ENCODE measurements at places on chromosomes 2 and 18.

- DNase-seq, result no peak
Measured at GRCh38 chr2:190250421-190250820, 69.2 kb downstream of the HIBCH start.

DNA sequence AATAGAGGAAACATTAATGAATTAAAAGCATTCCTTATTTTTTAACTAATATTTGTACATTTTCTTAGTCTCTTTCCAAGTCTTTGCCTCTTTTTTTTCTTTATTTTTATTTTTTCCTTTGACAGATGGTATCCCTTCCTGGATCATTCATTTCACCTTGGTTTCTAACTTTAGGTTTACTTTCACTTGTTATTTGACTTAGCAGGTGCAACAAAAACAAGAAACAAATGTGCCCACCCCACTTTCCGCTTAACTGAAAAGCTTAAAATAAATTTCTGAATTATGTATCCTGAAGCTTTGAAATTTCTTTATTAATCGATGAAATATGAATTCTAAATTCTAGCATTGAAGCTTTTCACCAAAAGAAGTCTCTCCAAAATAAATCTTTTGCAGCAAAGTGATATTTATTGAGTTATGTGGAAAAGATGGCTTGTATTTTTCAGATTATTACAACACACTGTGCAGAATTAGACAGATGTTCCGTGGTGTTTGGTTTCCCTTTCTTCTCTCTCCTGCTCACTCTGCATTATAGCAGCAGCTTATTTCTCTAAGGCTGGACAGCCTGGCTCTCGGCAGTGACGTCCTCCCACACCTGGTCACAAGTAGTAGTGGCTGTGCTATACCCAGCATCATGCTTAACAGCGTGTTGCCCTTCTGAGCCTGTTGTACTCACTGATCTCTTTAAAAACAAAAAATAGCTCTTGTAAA, 99.1 kb upstream of the ZNF397 start:
- no peak for DNase-seq

- no peak for DNase-seq
Measured at GRCh38 chr2:31388736-31389135, 25.8 kb downstream of the XDH start.

- no peak for DNase-seq
Measured at GRCh38 chr2:225124311-225125017, 82.2 kb upstream of the DOCK10 start.

DNA sequence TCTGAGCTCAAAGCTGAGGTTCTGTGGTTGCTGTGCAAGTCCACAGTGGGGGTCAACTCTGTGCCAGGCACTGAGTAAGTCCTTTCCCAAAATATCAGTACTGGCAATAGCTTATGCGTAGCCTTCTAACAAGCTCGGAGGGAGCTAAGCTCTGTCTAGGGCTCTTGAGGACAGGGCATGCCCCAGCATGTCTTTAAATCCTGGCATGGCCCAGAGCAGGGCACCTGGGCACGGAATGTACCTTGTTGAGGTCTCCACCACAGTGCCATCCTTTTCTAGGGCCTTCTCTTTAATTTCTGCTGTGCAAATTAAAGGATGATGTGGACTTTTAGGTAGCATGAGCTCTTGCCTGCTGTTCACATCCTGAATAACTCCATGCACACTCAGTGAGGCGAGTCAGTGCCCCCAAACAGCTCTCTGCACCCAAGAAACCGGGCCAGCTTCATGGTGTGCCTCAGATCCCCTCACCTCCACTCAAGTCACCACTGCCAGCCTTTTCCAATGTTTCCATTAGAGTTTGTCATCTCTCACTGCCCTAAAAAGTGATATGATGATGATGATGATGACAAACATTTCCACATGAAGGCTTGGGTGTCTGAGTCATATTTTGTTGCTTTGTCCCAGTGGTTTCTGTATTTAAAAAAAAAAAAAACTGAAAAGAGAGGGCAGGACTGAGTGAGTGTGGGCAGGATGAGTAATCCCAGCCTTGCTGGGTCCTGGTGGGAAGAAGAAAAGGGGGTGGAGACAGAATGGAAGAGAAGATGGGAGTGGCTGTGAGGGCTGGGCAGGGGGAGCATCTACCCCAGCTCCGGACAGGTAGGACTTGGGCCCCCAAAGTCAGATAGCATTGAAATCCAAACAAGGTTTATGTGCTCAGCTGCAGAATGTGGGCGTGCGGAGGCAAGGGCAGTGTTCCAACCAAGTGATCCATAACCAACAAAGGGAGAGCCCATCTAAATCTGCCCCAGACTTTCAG, 78.9 kb downstream of the ZBTB7C start:
- no peak for DNase-seq

- peak; percentile 66 for DNase-seq
Measured at GRCh38 chr2:62287899-62288880, 92.3 kb downstream of the B3GNT2 start.

GRCh38 chr2:100483895-100484294, 13.6 kb downstream of the NMS start:
- no peak for DNase-seq

DNA sequence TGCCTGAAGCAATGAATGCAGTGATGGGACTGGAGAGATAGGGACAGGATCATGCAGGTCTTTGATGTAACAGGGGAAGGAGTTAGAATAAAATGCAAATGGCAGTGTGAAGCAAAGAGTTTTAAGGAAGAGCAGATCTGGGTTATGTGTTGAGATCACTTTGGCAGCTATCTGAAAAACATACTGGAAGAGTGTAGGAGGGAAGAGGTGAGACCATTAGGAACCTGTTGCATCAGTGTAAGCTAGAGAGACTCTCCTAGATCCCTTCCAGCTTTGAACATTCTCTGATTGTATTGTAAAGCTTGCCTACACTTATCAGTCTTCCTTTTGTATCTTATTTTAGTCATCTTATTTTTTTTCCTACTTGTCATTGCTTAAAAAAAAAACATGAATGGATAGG, 10.5 kb downstream of the ACVR2A start:
- DNase-seq, result no peak

GRCh38 chr2:121832412-121833357, 77.2 kb downstream of the TSN start:
- DNase-seq, result no peak

- no peak for DNase-seq
Measured at GRCh38 chr2:237998530-237998929, 31.7 kb downstream of the UBE2F start.

GRCh38 chr2:105798595-105798994, 53.9 kb downstream of the NCK2 start:
- DNase-seq, result no peak

DNA sequence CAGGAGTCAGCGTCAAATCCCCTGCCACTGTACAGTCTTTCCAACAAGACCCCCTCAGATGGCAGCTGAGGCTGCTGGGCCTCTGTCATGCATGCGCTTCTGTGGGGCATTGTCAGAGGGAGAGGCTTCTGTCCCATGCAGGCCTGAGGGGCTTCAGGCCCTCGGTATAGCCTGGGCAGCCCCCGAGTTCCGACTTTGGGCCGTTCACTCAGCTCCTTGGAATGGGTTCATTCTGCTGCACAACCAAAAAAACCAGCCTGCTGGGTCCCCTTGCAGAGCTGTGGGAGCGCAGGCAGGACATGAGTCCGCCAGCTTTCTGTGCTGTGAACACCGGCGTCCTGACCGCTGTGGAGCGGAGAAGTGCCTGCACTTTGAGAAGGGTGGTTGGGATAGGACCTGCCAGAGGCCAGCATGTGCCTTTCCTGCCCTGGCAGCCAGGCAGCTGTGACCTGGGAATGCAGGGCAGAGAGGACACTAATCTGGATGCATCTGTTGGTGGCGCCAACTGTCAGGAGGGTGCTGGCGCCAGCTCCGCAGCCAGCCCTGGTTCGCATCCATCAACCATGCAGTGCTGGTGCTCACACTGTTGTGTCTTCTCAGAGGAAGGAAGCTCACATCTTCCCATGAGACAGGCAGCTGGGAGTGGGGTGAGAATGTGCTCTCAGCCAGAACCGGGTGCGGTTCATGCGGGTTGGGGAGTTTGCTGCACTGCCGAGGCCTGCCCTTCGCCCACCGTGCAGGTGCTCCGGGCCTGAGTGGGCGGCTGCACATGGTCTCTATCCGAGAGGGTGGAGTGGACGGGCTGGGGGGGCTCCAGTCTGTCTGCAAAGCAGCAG, 14.3 kb downstream of the ARHGEF4 start:
- no peak for DNase-seq

DNA sequence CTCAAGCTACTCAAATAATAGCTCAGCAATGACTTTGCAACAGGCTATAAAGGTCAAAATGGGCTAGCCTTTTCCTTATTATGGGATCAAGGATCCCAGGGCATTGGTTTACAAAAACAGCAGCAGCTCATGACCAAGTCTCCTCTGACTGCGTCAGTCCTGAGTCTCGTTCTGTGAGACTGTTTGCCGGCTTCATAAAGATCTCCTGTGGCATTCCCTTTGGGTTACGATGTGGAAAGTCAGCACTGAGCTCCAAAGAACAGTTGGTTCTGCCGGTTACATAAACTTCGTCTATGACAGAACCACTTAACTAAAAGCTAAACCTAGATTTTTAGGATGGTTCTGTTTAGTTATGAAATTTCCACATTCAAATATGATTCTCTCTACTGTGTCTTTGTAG, 674.9 kb downstream of the ZEB2 start:
- no peak for DNase-seq

GRCh38 chr2:54402350-54402749, 53.8 kb upstream of the SPTBN1 start:
- DNase-seq, result no peak

DNA sequence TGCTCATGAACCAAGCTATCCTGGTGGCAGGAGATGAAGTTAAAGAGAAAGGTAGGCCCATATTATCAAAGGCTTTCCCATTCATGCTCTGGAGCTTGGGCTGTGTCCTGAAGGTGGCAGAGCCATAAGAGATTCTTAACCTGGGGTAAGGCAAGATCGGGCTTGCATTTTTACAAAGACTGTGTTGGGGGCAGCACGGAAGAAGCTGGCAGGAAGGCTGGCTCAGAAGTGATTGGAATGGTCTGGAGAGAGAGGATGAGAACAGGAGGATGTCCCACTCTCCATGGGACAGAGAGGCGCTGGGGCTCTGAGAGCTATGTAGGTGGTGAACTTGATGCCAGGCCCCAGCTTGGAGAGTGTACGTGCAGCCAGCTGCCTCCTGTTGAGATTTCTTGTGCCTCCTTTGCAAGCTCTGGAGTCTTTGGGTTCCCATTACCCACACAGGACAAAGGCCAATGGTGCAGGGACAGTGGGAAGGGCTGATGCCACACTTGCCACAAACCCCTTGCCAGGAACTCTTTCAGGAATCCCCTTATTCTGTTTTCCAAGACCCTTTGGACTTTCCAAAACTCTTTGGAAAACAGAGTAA, 40.6 kb upstream of the FZD5 start:
- DNase-seq, result no peak

DNA sequence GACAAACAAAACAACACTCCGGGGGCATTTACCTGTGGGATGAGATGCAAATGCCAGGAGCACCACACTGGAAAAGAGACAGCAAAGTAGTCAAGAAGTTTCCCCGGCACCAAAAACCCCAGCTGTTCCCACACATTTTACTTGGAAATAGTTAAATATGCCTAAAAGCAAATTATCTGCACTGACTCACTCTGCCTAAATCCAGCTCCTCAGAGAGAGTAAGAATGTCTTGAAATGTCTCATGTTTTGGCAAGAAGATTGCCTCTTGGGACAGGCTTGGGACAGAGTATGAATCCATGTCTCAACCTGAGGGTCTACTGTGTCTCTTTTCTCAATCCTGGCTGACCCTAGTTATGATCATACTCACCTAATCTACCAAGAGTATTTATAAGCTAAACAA, 87.5 kb upstream of the RIOK3 start:
- no peak for DNase-seq
